ENCODE measurements at places on chromosomes 1 and 21.

- no peak for DNase-seq
Observed at GRCh38 chr1:85203573-85204171, 2.9 kb upstream of the SYDE2 start.

DNA sequence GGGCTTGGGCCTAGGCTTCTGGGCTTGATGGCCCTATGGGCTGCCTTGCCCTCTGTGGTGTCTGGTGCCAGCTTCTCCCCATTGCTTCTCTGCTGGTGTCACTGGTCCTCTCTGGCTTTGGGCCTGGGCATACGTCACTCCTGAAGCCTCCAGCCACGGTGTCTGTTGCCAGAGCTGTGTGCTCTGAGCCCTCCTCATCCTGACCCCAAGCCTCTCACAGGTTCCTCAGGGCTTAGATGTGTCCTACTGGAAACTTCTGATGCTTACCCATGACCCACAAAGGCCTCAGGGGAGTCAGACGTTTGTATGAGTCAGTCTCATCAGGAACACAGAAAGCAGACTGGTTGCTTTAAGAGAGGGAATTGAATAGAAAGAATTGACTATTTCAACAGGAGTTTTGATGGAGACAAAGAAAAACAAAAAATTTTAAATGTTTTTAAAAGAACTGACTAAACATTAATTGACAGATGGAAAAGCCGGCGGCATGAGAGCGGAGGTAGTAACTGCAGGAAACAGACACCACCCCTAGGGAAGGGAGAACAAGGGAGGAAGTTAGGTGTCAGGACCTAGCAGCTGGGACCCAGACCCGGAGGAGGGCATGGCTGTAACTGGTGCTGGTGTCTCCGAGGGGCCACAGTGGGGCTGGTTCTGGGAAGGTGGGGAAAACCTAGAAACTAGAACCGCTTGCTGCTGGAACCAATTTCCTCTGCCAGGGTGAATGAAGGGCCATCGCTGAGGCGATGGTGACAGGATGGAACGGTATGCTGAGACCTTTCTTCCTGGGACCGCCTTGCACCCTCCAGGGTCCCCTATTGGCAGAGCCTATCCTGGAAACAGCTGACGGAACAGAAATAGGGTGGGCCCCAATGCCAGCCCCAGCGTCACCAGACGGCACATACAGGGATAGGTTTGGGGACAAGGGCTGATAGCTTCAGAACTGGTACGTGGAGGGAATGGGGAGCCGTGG lies 40.0 kb upstream of the CITED4 start:
- DNase-seq, result no peak

GRCh38 chr1:226625832-226626576 lies 77.4 kb downstream of the STUM start:
- DNase-seq, result no peak

- DNase-seq, result no peak
Observed at GRCh38 chr1:107493111-107493716, 352.4 kb downstream of the NTNG1 start.

DNA sequence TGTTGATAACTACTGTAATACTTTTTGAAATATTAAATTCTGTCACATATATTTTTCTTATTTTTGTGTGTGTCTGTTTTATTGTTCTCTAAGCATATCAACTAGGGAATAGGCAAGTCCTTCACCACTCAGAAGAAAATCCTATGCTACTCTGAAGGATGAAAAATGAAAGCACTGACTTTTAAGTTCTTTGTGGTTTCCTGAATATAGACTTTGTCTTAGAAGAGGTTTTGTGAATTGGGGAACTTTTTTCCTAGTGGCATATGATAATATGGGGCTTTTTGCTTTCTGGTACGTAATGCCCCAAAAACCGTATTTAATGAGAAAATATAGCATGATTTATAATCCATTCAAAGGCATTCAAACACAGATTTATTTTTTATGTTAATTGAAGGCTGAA lies 136.0 kb downstream of the SNX7 start:
- no peak for DNase-seq

- DNase-seq, result no peak
Observed at GRCh38 chr1:192831706-192832355, 23.0 kb downstream of the RGS2 start.

GRCh38 chr1:214718724-214719123 lies 115.7 kb downstream of the CENPF start:
- no peak for DNase-seq

- DNase-seq, result no peak
Observed at GRCh38 chr1:97412166-97412565, 508.7 kb downstream of the DPYD start.

GRCh38 chr1:147735423-147735822 lies 25.0 kb downstream of the GJA5 start:
- DNase-seq, result no peak

DNA sequence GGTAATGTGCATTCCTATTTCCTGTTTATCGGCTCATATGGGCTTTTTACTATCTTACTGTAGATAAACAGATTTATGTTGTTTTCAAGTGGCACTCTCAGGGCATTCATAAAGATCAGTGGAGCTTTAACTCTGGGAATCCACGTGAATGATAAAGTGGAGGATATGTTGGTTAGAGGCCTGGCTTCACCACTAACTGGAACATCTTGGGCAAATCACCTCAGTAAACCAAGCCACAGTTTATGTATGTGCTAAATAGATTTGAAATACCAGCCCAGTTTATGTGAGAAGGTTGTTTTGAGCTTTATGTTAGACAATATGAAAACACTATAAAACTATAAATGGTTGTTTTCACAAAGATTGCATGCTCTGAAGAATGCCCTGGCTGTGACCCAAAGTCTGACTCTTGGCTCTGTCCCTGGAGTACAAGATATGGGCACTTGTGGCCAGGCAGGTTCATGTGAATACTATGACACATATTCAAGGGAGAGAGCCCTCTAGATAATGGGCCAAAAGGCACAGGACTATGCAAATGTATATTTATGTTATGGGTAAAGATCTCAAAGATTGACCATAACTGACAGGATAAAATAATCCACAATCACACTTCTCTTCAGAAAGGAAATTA lies 36.7 kb downstream of the FAM163A start:
- DNase-seq, result no peak

DNA sequence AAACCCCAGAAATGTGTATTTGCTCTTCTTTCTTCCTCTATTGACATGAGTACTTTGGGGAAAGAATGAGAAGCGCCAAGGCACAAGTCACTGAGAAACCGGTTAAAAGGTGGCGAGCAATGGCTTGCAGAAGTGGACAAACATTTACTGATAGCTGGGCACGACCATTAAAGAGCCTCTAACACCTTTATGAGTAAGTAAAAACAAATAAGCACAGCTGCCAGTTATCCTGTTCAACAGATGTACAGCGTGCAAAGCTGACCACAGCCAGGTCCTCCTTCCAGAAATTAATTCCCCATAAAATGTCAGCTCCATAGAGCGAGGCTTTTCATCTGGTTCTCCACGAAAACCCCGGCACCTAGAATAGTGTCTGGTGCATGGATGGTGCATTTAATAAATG lies 72.7 kb downstream of the CAPZB start:
- DNase-seq, result no peak

DNA sequence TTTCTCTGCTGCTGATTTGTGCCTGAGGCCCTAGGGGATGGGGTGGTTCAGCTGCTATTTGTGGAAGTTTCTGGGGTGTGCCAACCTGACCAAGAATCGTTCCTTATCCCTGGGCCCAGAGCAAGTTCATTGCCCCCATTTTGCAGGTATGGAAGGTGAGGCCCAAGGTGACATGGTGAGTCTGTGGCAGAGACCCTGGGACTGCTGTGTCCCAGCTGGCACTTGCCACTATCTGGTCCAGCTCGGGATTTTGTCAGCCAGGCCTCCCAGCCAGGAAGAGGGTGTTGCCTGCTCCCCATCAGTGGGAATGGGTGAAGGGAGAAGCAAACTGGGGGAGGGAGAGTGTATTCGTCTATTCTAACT lies 18.9 kb upstream of the LRP8 start:
- no peak for DNase-seq

DNA sequence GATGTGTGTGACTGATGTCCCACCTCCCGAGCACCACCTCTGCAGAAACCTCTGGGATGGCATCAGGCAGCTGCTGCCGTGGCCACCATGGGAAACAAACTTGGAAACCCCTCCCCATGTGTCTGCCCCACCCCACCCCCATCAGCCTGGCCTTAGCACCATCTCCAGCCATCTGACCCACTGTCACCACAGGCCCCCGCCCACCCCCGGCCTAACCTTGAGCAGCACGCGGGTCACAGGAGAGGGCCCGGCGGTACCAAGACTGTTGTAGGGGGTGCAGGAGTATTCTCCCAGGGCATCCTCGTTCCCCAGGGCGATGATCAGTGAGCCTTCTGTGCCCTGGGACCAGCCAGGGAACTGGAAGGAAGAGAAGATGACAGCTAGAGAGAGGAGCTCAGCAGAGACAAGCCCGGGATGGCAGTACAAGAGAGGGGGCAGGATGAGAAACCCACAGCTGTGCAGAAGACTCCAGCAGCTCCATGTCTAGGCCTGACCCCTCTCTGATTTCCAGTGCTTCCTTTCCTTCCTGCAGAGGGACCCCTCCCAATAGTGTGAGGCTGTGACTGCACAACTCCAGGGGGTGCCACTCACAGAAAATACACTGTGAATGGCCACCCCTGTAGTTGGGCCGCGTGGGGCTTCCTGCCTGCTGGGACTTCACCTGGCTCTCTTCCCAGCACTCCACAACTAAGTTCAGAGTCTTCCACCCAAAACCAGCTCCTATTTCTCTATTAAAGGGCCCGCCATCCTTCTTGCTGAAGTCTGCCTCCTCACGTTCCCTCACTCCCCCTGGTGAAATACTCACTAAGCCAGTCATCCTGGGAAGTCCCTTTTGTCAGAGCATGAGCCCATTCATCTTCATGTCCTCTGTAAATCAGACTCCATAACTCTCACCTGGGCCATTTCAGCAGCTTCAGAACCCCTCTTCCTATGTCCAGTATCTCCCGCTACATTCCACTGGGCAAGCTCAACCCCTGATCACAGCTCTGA lies 7.3 kb upstream of the TAGLN2 start:
- DNase-seq, result no peak

DNA sequence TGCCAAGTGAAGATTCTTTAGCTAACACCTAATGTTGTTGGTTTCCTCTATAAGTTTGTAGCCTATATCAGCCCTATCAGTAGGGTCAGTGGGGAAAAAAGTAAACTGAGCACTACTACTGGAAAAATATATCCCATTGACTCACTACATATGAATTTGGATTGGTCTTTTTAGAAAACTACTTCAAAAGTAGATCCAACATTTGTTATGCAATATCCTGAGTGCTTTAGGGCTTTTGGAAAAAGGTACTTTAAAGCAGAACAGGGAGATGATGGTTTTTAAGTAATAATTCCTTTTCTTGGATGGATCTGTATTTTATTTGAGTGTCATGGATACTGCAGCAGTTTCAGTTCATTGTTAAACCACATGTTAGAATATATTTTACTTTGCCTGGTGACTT lies 7.1 kb downstream of the C1orf21 start:
- no peak for DNase-seq

DNA sequence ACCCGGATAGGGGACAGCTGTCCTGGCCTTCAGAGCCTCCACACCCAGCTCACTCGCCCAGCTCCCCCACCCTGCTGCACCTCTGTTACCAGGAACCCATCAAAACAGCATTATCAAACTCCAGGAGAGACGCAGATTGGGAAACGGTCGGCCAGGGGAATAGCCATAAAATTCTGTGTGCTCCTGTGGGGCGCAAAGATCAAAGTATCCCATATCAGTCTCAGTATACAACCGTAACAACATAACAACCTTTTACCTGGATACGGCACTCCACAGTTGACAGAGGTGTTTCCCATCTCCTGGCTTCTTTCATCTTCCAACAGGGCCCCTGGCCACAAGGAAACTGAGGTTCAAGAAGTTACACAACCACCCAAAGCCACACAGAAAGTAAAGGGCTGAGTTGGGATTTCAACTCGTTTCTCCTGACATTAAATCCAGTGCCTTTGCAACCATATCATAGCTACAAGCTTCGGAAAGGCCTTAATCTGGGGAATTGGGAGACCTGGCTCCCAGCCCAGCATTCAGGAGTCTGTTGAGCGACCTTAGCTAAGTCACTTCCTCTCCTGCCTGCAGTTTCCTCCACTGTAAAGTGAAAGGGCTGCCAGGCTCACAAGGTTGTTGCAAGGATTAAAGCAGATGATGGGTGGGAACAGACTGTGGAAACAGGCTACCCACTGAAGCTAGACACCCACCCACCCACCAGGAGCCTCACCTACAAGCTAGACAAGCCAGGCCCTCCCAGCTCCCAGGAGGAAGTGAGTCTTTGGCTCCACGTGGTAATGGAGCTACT lies 8.1 kb upstream of the EPHB2 start:
- no peak for DNase-seq

DNA sequence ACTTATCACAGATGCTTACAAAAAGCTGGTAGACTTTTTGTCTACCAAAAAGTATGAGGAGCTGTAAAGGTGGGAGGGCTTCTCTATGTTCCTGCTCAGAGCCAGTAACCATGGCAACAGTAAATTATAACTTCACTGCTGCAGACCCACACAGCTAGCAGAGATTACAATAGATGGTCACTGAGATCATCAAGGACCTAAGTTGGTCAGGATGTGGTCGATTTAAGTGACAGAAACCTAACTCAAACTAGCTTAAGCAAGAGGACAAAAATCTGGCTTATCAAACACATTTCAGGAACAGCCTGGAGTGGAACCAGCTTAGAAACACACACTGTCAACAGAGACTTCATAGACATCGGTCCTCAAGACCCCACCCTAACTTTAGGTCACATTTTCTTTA lies 113.4 kb upstream of the ATP1A1 start:
- no peak for DNase-seq

Data from NCI-H2081 treated with DMSO at 0.1 percent for 48 hours (cell line).